Frontal cortex (tissue), 4 donors: ENCODE measurements at places on chromosomes 12 and 14. TPM values are rescaled to one million over a fixed set of nuclear protein-coding genes. Genes with fewer than 3 reads are reported as not detected.

- DNase-seq = no peak
Observed at GRCh38 chr12:109777544-109777943, 55.7 kb downstream of the TRPV4 start.

- no peak for DNase-seq
Observed at GRCh38 chr14:37932008-37932407, 275.7 kb upstream of the SSTR1 start.

The ORMDL2 gene
- total RNA-seq = 4.5 TPM

The COCH gene
- total RNA-seq = 48.5 TPM

The SERPINA10 gene
- total RNA-seq = not detected

The ARG2 gene
- total RNA-seq = 59.1 TPM

DNA sequence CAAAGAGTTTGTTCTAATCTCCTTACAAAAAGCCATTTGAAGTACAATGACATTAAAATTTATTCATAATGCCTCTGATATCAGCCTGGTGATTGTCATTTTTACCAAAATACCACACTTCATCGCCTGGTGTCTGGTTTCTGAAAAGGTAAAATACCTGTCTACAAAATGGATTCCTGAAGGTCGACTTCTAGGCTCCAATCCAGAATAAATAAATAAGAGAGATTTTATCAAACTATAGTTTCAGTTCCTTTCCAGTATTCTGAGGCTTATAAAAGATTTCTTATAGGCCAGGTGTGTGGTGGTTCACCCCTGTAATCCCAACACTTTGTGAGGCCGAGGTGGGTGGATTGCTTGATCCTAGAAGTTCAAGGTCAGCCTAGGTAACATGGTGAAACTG is 340.7 kb downstream of the SLC16A7 start:
- no peak for DNase-seq

GRCh38 chr12:111076611-111077451 is 156.5 kb upstream of the MYL2 start:
- DNase-seq = no peak

- no peak for DNase-seq
Observed at GRCh38 chr12:111182382-111182781, 186.5 kb downstream of the PHETA1 start.

- no peak for DNase-seq
Observed at GRCh38 chr12:102215992-102216691, 18.5 kb upstream of the PMCH start.

DNA sequence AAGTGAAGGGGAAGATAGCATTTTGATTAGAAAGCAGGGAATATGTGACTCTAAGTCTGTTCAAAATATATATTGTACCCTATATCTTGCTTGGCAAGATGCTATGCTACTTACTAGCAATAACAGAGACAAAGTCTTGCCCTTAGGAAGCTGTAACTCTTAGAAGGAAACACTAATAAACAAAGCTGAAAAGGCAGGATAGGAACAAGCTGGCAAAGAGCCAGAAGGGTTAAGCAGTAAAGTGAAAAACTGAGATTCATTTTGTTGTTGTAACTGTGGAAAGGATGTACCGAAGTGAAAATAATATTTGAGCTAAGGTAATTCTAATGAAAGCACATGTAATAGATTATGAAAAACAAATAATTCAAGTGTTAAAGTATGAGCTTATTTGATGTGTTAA is 527.1 kb upstream of the FLRT2 start:
- DNase-seq = no peak

DNA sequence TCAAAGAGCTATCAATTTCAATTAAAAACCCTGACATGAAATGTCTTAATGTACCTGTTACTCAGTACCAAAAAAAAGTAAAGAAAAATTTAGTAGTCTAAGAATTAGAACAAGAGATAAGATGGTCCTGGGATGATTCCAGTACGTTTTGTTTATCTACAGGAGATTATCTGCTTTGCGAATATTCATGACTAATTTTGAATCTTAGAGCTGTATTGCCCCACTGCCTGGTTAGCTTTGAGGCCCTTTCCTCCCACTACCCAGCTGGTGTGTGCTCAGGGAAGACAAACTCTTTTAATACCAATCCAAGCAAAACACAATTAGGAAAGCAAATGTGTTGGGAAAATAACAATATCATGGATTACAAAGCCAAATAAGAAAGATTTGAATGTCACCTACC is 263.5 kb downstream of the FOXG1 start:
- no peak for DNase-seq

The NRXN3 gene
- 44.8 TPM for total RNA-seq

The CIDEB gene
- total RNA-seq = 2.0 TPM

- no peak for DNase-seq
Observed at GRCh38 chr12:67589078-67589477, 59.5 kb upstream of the DYRK2 start.

The OR6J1 gene
- total RNA-seq = not detected

- no peak for DNase-seq
Observed at GRCh38 chr14:57732463-57733285, 133.2 kb downstream of the SLC35F4 start.

DNA sequence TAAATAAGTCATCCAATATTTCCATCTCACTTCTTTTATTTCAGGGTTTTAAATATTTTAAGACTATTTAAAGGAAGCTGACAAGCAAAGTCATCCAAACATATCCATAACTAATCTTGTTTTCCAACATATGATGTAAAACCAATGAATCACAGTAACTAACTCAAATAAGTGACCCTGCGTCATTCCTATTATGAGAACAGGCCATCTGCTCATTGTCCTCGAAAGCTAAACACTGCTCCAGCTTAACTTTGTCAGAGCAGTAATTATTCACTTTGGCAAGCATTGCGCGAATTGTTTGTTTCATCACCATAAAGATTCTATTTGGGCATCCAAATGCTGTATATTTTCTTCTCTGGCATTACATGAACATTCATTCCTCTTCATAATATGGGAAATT is 99.1 kb downstream of the CAPZA3 start:
- DNase-seq = no peak

The COX8C gene
- total RNA-seq = not detected

DNA sequence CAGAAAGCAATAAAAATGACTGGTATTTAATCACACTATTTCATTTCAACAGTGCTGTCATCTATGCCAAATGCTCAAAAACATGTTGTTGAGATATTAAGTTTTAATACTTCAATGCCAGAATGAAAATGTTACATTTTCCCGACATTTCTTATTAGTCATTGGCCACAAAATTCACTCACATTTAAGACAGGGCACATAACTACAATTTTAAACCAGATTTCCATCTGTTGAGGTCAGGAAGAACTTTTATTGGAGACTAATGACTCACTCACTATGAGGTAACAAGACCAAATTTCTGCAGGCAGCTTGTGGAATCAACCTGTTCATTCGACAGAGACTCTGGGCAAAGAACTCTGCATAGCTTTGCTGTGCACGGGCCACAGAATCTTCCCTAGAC is 36.8 kb downstream of the PPTC7 start:
- DNase-seq = no peak

- DNase-seq = no peak
Observed at GRCh38 chr12:123148655-123149054, 2.2 kb downstream of the PITPNM2 start.

GRCh38 chr12:4106621-4107020 is 166.9 kb upstream of the CCND2 start:
- DNase-seq = no peak

DNA sequence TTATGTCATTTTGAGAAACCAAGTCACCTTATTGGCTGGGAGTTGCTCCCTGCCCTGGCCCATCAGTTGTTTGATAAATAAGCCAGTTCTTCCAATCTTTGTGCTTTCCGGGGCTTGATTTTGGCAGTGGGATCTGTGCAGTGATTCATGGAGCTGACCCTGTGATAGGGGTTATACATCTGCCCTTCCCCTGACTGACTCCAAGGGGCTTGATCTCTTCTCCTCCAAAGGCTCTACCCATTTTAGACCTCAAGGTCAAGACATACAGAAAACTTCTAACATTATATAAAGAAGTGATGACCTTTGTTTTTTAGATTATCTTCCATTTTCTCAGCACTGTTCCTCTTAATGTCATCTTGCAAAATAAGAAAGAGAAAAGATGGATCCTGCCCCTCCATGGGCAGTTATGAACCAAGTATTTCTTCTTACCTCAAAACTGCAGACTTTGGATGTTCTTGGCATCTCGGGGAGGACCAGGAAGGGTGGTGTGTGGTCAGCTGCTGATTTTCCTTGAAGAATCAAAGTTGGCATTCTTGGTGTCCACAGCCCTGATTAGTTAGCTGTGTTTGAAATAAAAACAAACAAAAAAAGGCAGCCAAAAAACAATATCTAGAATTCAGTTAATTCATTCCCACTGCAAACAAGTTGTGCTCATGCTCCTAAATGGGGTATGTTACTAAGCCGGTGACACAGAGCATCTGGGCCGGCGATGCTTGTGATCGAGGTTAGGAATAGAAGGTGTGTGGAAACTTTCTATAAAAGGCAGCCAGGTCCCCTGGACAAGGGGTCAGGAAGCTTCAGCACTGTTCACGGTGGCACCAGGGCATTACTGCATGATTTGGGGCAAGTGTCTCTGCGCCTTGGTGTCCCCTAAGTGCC is 120.2 kb downstream of the SAMD4A start:
- DNase-seq = no peak

- peak; percentile 25 for DNase-seq
Observed at GRCh38 chr12:79689477-79690141, 1.2 kb downstream of the PAWR start.

- no peak for DNase-seq
Observed at GRCh38 chr14:88195676-88196075, 127.4 kb downstream of the KCNK10 start.

- no peak for DNase-seq
Observed at GRCh38 chr12:124607681-124608425, 40.4 kb upstream of the NCOR2 start.

- no peak for DNase-seq
Observed at GRCh38 chr14:102187568-102188001, 47.9 kb downstream of the WDR20 start.

DNA sequence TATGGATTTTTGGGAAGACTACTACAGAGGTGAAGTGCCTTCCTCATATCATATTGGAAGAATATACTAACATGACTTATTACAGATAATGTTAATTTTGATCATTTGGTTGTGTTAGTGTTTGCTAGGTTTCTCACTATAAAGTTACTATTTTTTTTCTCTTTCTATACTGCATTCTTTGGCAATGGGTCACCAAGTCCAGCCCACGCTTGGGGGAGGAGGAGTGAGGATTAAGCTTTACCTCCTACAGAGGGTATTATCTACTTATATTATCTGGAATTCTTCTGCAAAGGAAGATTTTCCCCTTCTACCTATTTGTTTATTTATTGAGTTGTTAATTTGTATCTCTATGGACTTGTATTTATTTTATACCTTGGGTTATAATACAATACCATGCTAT is 31.5 kb downstream of the SCN8A start:
- no peak for DNase-seq

DNA sequence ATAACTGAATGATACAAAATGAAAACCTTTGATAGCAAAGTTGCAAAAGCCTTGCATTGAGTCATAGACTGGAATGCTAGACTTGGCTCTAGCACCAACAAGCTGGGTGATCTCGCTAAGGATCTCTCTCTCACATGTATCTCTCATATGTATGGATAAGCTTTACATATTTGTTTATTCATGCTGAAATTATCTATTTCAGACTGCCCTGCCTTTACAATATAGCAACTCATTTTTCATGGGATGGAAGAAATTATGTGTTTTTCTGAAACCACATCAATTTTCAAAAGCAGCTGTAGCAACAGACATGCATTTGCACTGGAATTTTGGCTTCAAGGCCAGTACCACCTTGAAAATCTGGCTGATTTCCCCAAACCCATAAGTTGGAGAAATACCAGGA is 11.4 kb downstream of the RERG start:
- DNase-seq = no peak

DNA sequence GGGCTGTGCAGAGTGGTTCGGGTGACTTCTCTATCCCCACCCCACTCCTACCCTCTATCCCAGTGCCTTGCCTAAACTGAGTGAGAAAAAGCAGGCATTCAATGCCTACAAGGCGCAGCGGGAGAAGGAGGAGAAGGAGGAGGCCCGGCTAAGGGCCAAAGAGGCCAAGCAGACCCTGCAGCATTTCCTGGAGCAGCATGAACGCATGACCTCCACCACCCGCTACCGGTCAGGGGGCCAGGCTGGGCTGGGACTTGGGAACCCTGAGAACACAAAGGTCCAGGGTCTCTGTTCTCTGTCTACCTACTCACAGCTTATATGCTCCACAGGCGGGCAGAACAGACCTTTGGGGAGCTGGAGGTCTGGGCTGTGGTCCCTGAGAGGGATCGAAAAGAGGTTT is 11.7 kb downstream of the PRPF40B start:
- no peak for DNase-seq

DNA sequence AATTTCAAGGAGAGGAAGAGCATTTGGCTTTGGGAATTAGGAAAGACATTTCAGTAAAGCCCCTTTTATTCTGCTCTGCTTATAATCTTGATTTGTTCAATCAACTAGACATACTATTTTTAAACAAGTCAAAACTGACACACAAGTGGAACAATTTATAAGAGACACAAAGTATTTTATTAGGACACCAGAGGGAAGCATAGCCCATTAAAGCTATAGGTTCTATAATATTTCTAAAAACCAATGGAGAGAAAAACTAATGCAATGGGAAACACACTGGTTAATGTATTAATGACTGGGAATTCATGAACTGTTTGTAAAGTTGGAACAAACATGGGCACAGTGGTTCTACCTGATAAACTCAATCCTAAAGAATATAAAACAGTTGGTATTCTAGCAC is 15.3 kb upstream of the CERS5 start:
- no peak for DNase-seq

GRCh38 chr12:56220611-56221231 is 1.0 kb downstream of the RNF41 start:
- DNase-seq = no peak

The MAP3K9 gene
- total RNA-seq = 11.4 TPM

GRCh38 chr14:62289471-62289870 is 527.3 kb downstream of the SNAPC1 start:
- DNase-seq = no peak

DNA sequence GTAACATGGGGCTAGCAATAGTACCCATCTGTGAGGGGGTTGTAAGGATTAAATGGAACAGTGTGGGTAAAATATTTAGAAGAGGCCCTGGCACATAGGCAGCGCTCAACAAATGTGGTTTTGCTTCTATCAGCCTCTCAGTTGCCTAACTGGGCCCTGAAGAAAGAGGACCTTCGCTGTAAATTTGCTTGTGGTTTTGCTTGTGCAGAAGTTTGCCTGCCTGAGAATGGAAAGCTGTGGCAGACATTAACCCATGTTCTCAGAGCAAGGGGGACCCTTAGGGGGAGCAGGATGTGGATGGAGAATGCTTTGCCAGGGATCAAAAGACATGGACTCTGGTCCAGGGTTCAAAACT is 160.1 kb downstream of the BRMS1L start:
- DNase-seq = no peak

- DNase-seq = no peak
Observed at GRCh38 chr14:97301931-97302559, 504.9 kb downstream of the VRK1 start.

DNA sequence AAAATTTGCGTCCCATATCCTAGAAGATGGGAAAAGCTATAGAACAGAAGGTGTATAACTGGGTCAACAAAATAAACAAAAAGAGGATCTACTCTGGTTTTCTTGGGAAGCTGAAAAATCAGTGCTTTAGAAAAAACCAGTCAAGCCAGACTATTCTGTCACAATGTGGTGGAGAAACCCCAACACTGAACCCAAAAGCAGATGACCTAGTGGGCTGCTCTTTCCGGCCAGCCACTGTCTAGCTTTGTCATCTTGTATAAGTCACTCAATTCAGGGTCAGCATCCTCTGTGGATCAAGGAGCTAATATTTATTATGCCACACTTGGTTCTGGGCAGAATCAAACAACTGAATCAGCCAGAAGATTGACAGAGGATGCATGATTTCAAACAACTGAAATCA is 26.6 kb upstream of the TMCC3 start:
- no peak for DNase-seq
